ENCODE measurements at places on chromosomes 12 and 14. TPM values are rescaled to one million over a fixed set of nuclear protein-coding genes. Genes with fewer than 3 reads are reported as not detected.
A peak's percentile ranks its signal among the peaks of the same experiment; 100 is the strongest.

The TTC9 gene
- 2.6 TPM for polyA plus RNA-seq

The TMEM63C gene
- 0.84 TPM for polyA plus RNA-seq

GRCh38 chr12:77625441-77625840 is 205.3 kb upstream of the NAV3 start:
- DNase-seq = no peak

GRCh38 chr12:52358575-52359350 is 8.5 kb downstream of the KRT85 start:
- no peak for DNase-seq

The PMEL gene
- polyA plus RNA-seq = 3.5 TPM

The AKAP3 gene
- polyA plus RNA-seq = 2.3 TPM

DNA sequence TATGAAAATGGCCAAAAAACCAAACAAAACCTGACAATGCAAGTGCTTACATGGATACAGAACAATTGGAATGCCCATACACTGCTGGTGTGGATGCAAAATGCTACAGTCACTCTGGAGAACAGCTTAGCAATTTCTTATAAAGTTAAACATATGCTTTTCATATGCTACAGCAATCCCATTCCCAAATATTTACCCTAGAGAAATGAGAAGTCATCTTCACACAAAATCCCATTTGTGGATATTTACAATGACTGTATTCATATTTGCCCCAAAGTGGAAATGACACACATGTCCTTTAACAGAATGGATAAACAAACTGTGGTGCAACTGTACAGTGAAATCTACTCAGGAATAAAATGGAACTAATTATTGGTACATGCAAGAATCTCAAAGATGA is 20.4 kb downstream of the SAV1 start:
- no peak for DNase-seq

- no peak for DNase-seq
Observed at GRCh38 chr12:116700066-116700465, 37.8 kb downstream of the SPRING1 start.

DNA sequence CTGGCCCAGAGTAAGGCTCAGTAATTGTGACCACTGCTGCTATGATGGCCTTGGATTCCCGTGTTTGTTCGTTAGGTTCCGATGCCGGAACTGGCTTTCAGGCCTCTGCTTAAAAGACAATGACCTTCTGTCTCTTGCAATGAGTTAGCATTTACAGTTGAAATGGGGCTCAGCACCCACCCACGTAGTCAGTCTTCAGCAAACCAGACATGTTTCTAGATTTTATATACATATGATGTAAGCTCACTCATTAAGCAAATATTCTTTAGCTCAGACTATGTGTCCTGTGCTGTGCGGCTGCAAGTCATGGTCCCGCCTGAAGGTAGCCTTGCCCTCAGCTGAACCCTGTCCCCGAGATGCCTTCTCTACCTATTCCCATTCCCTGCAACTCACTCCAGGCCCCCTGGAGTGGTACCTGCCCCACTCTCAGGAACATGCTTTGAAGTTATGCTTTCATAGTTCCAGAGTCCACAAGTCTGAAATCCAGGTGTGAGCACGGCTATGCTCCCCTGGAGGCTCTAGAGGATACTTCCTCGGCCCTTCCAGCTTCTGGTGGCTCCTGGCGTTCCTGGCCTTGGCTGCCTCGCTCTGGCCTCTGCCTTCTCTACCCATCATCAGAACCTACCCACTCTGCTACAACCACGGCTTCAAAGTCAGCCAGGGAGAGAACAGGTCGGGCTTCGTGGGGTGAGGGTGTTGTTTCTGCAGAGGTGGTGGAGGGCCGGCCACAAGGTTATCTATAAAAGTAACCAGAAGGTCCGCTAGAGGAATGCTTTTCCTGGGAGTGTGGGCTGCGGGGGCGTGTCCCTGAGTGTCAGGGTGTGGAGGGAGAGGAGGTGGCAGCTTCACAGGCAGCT is 157.8 kb downstream of the RBM19 start:
- no peak for DNase-seq

The MAP1LC3B2 gene
- polyA plus RNA-seq = 4.5 TPM

The AEBP2 gene
- 12.0 TPM for polyA plus RNA-seq

DNA sequence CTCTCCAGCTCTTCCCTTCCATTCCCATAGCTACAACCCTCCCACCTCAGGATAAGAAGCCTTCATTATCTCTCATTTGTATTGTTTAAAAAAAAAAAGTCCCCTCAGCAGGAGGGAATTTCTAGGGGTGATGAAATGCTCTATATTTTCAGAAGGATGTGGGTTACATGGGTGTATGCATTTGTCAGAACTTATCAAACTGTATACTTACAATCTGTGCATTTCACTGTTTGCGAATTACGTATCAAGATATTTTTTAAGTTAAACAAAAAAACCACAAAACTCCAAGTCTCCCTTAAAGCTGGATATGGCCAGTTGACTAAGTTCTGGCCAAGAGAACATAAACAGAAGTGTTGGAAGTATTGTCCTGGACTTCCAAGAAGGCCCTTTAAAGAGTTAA is 2.0 kb upstream of the FKBP11 start:
- DNase-seq = no peak

The POTEG gene
- polyA plus RNA-seq = not detected

The GLI1 gene
- polyA plus RNA-seq = 1.4 TPM

GRCh38 chr14:94227029-94227428 is 52.9 kb downstream of the PPP4R4 start:
- no peak for DNase-seq

DNA sequence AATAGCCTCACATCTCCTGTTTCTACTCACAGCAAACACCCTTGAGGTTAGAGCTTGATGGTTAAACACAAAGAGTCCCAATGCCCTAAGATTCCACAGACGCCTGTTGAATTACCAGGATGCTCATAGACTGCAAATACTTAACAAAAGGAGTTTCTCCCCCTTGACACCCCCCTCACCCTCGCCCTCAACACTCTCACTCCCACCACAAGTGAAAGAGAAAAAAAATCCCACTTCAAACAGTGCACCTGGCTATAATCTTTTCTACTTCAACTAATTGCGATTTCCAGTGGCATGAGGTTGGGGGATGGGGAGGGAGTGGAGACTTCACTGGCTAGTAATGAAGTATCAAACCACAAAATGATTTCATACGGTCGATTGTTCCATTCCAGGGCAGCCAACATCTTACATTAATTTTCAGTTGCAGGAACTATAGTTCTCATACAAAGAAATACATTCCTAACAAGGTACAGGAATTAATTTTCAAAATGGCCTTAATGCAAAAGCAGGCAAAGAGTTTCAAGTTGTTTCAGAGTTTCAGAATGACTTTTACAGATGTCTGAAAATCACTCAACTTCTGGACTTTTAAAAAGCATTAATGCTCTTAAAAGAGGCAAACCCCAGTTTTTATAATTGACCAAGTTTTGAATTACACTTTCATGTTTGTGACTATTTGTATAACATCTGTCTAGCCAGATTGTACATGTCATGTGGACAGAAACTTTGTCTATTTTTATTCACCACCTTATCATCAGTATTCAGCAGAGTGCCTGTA is 390.7 kb downstream of the C12orf75 start:
- no peak for DNase-seq

The GLT1D1 gene
- 0.45 TPM for polyA plus RNA-seq

DNA sequence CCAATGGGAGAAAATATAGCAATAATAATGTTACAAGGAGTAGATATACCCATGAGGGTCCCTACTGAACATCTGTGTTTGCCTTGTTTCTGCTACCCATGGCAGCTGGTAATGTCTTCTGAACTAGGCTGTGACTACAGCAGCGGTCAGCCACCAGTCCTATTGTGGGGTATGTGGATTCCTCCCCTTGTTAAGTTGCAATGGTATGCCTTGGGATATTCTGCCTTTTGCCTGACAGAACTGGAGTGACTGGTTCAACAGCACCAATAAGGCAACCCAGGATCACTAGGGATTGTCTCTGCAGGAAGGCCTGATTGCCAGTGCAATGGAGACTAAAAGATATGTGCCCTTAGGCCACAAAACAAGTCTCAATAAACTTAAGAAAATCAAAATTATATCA is 9.7 kb upstream of the ATL1 start:
- DNase-seq = no peak

The TIGAR gene
- 3.6 TPM for polyA plus RNA-seq

GRCh38 chr14:82419933-82420332 is 886.3 kb upstream of the SEL1L start:
- DNase-seq = no peak

- no peak for DNase-seq
Observed at GRCh38 chr12:30739020-30739419, 15.7 kb downstream of the CAPRIN2 start.

DNA sequence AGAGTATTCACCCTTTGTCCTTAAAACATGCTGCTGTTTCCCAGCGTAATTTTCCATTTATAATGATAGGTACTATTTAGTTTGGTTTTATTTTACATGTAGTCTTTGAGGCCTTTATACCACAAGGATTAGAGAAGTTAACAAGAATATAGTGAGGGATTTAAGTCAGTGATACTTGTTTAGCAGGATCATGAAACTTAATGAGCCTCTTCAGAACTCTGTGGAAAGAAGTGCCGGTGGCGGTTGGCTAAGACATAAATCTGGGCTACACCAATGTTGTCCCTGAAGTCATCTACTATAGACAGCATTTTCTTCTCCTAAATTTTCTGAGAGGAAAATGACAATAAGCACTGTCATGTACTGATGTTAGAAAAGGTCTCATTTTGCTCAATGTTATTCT is 1226.0 kb upstream of the SEL1L start:
- DNase-seq = peak; percentile 74

The LMO3 gene
- 4.6 TPM for polyA plus RNA-seq

- DNase-seq = peak; percentile 39
Observed at GRCh38 chr14:51396222-51396815, 156.3 kb downstream of the TMX1 start.

- no peak for DNase-seq
Observed at GRCh38 chr12:5548152-5548943, 116.4 kb downstream of the NTF3 start.

- DNase-seq = no peak
Observed at GRCh38 chr12:12008232-12008850, 62.4 kb upstream of the BCL2L14 start.

GRCh38 chr12:31006416-31007152 is 67.1 kb upstream of the DDX11 start:
- DNase-seq = peak; percentile 15

DNA sequence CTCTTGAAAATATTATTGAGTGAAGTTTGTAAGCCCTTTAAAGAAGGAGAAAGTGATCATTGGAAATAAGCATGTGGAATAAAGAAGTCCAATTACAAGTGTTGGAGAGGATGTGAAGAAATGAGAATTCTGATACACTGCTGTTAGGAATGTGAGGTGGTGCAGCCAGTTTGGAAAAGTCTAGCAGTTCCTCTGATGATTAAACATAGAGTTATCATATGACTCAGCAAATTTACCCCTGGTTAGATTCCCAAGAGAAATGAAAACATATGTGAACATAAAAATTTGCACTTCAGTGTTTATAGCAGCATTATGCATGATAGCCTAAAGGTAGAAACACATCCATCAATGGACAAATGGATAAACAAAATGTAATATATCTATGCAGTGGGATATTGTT is 319.9 kb downstream of the AEBP2 start:
- no peak for DNase-seq

- no peak for DNase-seq
Observed at GRCh38 chr14:30317729-30318128, 241.2 kb upstream of the G2E3 start.

The IL31 gene
- polyA plus RNA-seq = not detected

DNA sequence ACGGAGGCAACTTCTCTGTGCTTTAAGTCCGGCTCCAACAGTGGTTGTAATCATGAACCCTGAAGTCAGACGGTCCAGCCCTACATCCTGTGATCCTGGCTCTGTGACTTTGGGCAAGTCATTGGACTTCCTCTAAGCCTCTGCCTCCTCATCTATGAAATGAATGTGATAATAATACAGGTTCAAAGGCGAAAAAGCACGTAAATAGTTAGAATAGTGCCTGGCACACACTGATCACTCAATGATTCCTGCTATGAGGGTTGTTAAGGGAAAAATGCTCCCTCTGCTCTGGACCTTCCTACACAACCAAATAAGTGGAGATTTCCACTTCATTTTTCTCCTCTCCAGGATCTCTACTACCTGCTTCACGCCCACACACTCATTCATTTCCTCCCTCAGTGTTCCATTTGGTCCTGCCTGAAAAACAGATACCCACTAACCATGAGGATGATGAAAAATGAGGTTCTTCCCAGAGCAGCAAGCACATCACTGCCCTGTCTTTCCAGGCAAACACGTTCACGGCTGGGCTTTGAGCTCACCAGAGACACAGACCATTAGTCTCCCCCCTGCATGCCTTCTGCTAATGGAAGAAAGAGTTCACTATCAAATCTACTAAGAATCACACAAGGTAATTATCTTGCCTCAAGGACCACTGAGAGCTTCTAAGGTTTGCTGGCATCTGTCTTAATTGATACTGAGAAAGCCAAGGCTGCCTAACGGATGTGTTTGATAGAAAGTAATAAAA is 13.2 kb downstream of the NUAK1 start:
- no peak for DNase-seq

The MMP19 gene
- polyA plus RNA-seq = 2.0 TPM

DNA sequence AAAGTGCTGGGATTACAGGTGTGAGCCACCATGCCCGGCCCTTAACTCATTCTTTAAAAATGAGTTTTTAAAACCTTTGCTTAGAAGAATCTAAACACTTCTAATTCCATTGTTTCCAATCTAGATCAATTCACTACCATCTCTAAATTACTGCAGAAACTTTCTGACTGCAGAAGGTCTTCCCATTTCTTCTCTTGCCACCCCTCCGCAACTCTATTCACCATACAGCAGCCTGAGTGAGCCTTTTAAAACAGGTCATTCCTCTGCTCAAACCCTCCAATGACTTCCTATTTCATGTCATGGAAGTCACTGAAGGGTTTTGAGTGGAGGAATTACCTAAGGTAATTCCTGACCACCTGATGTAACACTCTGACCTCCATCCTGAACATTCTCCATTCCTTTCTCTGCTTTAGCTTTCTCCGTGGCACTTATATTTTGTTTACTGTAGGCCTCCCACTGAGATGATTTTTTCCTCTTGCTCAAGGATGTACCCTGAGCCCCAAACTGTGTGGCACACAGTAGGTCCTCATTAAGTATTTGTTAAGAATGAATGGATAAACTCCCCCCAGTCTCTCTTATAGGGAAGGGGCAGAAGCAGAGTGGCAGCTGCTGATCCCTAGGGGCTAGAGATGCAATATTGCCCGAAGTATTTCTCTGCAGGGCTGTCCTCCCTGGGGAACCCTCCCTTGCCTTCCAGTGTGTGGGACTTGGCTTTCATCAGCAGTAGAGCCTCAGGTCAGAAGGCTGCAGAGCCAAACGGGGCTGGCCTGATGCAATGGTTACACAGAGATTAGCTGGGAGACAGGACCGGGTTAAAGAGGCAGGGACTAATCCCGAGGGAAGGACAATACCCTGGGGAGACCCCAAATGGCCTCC is 1.2 kb downstream of the DDIT3 start:
- peak; percentile 83 for DNase-seq

The CEP128 gene
- 0.43 TPM for polyA plus RNA-seq

DNA sequence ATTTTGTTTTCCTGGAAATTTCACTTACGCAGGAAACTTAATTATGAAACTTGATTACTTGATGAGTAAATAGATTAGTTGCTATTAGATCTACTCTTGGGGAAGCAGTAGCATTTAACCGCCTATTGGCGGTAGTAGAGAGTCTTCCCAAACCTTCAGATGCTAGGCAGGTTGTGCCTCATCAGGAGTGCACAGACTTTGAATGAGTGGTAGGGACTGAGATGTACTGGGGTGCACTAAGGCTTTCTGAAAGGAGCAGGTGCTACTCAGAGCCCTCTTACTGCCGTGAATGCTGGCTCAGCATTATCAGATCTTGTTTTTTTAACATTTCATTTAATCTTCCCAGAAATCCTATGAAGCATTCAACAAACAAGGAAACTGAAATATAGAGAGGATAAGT is 7.7 kb downstream of the GATC start:
- DNase-seq = no peak
